Astrocyte (in vitro differentiated cells and primary cell): ENCODE measurements at places on chromosomes 6 and 20. TPM values are rescaled to one million over a fixed set of nuclear protein-coding genes. Genes with fewer than 3 reads are reported as not detected.

Gene BANF2
- total RNA-seq = not detected in 2 replicates

Gene TDRD6
- 0.02 TPM in 1 of 2 replicates, not detected in the other for total RNA-seq

DNA sequence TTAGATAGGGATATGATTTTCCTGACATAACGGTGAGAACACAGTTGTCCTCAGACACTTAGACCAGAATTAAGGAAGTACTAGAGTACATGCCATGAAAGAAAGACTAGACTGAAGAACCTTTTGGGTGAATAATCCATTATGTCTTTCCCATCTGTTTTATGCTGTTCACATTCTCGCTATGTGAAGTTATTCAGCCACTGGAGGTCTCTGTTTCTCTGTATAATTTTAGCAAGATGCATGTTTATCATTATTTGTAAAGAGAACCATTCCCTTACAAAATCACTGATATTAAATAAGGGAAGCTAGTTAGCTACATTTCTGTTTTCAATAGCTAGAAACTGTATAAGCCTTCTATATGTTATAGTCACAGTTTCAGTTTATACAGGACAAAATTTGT is 391.9 kb downstream of the CD109 start:
- DNase-seq = no peak

- peak; percentile 97 for DNase-seq
These were observed 186.9 kb upstream of the GMDS start for GRCh38 chr6:2432292-2432691.

Gene ME1
- total RNA-seq = 34.5 and 38.5 TPM in 2 replicates

Gene NKX2-2
- not detected in 2 replicates for total RNA-seq

Gene MMP24
- 13.7 and 15.6 TPM in 2 replicates for total RNA-seq

Gene DLK2
- 0.41 and 0.68 TPM in 2 replicates for total RNA-seq

Gene VEGFA
- total RNA-seq = 144 and 154 TPM in 2 replicates

DNA sequence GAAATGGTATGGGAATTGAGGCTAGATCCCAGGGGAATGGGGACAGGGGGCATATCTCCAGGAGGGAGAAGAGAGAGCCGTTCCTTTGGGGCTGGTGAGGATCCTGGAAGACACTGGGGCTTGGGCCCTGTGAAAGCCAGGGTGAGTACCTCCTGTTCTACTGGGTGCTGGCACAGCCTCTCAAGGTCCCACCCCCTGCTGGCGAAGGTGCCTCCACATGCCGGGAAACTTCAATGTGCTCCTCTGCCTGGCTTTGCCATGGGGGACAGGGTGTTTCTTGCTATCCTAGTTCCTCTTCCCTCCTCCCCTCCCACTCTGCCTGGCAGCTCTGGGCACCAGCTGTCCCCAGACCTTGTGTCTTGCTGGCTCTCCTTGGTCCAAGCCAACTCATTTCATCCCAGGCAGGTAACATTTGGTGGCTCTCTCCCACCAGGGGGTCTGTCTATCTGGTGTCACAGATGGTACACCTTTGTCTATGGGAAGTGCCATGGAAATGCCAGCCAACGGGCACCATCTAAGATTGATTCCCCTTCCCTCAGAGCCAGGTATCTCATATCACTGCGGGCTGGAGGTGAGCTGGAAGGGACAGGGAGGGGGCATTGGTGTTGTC is 56.8 kb downstream of the MDGA1 start:
- DNase-seq = no peak

Gene PRRC2A
- total RNA-seq = 180 and 188 TPM in 2 replicates

DNA sequence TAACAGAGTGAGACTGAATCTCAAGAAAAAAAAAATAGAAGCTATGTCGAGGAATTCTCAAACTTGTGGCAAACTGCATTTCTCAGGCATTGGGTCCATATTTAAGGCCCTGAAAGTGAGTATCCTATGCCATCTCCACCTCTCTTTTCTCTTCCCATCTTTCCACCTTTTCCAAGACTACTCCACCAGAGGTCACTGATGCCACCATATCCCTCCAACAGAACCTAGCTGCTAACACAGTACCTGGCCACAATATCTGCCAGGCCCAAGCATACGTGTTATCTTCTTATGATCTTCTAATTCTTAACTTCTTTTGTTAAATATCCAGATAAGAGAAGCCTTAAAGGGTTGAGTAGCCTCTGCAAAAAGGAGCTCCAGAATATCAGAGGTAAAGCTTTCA is 8.2 kb upstream of the ADGRF4 start:
- no peak for DNase-seq

Gene KIF6
- 1.2 and 2.0 TPM in 2 replicates for total RNA-seq
